Activated T-helper 2 cell treated with anti-CD3 and anti-CD28 coated beads, Interferon-gamma antibody, Interleukin-2, Interleukin-4, amounts not matched to agents 10 μg/mL and 5 μg/mL and 100 μg/mL, durations not matched to agents 14 hours and 24 hours and 36 hours (primary cell): ENCODE measurements at places on chromosomes 13 and 19. TPM values are rescaled to one million over a fixed set of nuclear protein-coding genes. Genes with fewer than 3 reads are reported as not detected.

The CXCL17 gene
- not detected in 2 replicates for total RNA-seq

GRCh38 chr13:61084988-61085387 is 330.7 kb downstream of the PCDH20 start:
- DNase-seq, result no peak

- DNase-seq, result no peak
Observed at GRCh38 chr19:17329366-17330261, 5.0 kb downstream of the ANO8 start.

- DNase-seq, result no peak
Observed at GRCh38 chr19:14479309-14479974, 4.3 kb upstream of the PTGER1 start.

The OVOL3 gene
- total RNA-seq, result not detected in 2 replicates

- DNase-seq, result no peak
Observed at GRCh38 chr19:51786646-51787494, 8.1 kb upstream of the FPR3 start.

GRCh38 chr13:51325837-51326236 is 13.7 kb upstream of the SERPINE3 start:
- no peak for DNase-seq
